Activated CD4-positive, alpha-beta T cell treated with anti-CD3 and anti-CD28 coated beads, Interleukin-2, Interleukin-4, amounts not matched to agents 100 ng/mL and 50 ng/mL, durations not matched to agents 16 hours and 8 hours (primary cell): ENCODE measurements at places on chromosomes 7 and 10.

- DNase-seq, result no peak
Measured at GRCh38 chr10:49323171-49323895, 24.4 kb downstream of the C10orf71 start.

DNA sequence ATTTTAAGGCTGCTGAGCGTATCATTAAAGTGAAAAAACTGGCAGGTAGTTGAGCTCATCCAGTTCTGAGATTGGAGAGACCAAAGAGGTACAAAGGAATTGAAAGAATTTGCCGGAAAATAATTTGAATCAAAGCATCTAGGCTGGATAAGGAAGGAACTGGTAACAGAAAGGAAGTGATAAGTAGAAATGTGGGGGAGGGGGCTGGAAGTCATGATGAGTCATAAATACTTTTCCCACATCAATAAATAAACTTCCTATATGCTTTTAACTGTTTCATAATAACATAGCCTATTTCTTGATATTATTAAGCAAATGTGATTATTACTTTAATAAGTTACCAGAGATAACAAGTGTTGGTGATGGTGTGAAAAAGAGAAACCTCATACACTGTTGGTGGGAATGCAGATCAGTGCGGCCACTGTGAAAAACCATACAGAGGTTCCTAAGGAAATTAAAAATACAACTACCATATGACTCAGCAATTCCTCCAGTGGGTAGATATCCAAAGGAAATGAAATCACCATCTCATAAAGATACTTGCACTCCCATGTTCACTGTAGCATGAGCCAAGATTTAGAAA, 27.0 kb downstream of the ZNF438 start:
- DNase-seq, result peak; percentile 58

GRCh38 chr7:156376317-156376716, 264.3 kb upstream of the RNF32 start:
- DNase-seq, result no peak

GRCh38 chr10:120506674-120507073, 49.6 kb downstream of the PLPP4 start:
- no peak for DNase-seq

- DNase-seq, result peak; percentile 83
Measured at GRCh38 chr10:2949948-2950354, 117.4 kb upstream of the PFKP start.

- no peak for DNase-seq
Measured at GRCh38 chr7:37411444-37412034, 37.1 kb downstream of the ELMO1 start.
